ENCODE measurements at places on chromosomes 1 and 21. TPM values are rescaled to one million over a fixed set of nuclear protein-coding genes. Genes with fewer than 3 reads are reported as not detected.

GRCh38 chr1:78040484-78041089 lies 5.2 kb upstream of the GIPC2 start:
- no peak for DNase-seq

- DNase-seq, result no peak
Measured at GRCh38 chr1:153922076-153922971, 448 bp downstream of the GATAD2B start.

GRCh38 chr1:43366179-43366578 lies 1.6 kb downstream of the ELOVL1 start:
- DNase-seq, result peak; percentile 51

Gene ST6GALNAC3
- polyA plus RNA-seq, result 5.6 TPM

Gene KRTAP19-3
- not detected for polyA plus RNA-seq

GRCh38 chr1:116226017-116226416 lies 114.8 kb downstream of the MAB21L3 start:
- DNase-seq, result no peak

DNA sequence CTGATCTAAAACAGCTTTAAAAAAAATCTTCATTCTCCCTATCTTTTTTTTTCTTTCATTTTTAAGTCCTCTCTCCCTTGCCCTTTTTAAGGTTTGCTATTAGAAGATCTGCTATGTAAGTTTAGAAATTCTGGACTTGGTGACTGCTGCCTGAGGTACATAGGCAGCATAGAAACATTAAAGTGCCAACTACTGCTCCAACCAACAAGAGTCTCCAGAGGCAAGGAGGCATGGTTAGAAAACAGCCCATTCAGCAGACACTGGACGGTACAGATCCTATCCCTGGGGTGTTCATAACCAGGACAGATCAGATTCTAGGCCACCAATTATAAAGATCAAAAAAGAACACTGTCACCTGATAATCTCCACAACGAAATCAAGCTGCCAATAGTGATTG lies 36.6 kb downstream of the GPR3 start:
- DNase-seq, result no peak

Gene FLVCR1
- polyA plus RNA-seq, result 3.5 TPM

DNA sequence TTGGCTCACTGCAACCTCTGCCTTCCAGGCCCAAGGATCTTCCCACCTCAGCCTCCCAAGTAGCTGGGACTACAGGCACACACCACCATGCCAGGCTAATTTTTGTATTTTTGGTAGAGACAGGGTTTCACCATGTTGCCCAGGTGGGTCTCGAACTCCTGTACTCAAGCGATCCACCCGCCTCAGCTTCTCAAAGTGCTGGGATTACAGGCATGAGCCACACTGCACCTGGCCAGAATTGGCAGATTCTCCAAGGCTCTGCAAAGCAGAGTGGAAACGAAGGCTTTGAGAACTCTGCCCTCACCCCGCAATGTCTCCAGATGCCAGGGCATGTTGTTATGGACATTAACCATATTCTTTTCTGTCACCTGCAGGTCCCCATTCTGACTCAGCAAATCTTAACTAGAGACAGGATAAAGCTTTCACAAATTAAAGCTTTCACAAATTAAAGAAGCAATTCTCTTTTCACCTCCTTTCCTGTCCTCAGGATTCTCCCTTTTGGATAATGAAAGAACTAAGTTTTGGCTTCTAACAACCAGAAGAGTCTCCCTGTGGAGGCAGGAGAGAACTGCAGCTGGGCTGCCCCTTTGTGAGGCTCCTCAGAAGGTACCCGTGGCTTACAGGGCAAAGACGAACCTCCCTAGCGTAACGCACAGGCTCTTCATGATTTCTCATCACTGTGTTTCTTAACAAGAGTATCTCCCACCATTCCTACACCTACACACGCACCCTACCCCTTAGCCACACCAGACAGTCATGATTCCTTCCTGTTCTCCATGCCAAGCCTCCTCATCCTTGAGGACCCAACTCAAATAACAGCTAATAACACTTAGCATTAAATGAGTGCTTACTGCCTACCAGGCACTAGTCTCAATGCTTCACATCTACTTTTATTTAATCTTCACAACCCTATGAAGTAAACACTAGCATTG lies 29.8 kb downstream of the GPA33 start:
- DNase-seq, result no peak

Gene S100A2
- polyA plus RNA-seq, result 0.48 TPM

Gene TSPEAR
- not detected for polyA plus RNA-seq

- no peak for DNase-seq
Measured at GRCh38 chr1:63617450-63617849, 24.2 kb downstream of the PGM1 start.

DNA sequence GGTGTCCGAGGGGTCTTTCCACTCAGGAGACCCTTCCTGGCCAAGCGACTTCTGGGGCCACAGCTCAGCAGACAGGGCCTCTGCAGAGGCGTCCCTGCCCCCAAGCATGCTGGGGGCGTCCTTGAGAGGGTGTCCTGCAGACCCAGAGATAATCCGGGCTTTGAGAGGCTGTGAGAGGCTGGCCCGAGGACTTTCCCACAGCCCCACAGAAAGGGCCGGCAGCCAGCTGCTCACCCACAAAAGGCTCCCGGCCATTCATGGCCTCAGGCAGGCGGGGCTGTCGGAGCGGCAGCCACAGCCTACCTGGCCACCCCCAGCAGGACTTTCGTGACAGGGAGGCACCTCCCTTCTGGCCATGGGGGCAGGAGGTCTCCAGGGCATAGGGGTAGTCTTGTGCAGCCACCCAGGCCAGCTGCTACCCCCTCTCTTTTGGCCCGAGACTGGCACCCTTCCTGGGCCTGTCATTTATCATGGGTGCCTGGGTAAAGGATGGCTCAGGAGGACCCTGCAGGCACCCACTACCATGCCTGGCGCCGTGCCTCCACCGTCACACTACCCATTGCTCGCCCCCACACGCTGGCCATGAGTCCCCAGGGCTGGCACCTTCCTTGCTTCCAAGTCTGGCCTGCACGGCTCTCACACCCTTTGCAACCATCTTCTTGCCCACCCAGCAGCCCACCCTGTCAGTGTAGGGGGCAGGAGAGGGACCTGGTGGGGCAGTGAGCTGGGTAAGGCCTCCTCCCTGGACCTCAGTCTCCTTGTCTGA lies 11.1 kb upstream of the TNFRSF14 start:
- peak; percentile 65 for DNase-seq

Gene CYP4X1
- polyA plus RNA-seq, result 1.4 TPM

DNA sequence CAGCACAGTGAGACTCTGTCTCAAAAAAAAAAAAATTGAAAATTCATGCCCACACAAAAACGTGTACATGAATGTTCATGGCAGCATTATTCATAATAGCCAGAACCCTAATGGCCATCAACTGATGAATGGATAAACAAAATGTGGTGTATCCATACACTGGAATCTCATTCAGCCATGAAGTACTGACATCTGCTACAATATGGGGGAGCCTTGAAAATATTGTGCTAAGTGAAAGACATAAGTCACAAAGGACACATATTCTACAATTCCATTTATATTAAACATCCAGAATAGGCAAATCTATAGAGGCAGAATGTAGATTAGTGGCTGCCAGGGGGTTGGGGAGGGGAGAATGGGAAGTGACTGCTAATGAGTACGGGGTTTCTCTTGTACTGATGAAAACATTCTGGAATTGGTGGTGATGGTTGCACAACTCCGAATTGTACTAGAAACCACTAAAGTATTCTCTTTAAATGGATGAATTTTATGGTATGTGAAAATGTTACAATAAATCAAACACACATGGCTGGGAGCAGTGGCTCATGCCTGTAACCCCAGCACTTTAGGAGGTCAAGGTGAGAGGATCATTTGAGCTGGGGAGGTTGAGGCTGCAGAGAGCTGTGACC lies 33.0 kb upstream of the KCNN3 start:
- no peak for DNase-seq

Gene CFHR5
- polyA plus RNA-seq, result not detected

Gene C1orf94
- not detected for polyA plus RNA-seq

DNA sequence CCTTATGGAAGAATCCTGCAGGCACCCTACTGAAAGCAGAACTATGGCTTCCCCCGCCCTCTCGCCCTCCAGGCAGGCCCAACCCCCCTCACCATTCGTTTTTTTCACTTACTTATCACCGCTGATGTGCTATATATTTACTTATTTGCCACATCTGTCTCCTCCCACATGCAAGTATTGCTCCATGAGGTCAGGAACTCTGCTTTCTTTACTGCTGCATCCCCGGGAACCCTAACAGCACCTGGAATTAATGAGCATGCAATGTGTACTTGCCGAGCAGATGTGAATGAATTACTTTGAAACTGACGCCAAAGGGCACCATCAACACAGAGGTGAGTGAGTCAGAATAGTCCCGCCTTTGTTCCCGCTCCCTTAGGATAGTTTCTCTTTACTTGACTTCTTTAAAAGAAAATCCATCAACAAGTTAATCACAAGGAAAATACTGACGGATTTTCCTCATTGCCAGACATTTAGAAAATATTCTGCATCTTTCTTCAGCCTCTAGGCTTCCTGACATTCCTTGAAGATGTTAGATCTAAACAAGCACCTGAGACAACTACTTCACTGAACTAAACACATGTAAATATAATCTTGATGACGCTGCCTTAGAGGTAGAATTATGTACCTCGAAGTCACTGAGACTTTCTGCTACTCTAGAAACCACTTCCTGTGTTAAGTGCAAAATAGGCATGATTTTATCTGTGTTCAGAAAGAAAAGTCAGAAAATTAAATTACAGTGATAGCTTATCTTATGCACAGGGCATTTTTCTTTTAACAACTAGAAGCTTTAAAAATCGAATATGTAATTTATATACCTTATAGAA lies 17.5 kb upstream of the RAB4A start:
- no peak for DNase-seq

DNA sequence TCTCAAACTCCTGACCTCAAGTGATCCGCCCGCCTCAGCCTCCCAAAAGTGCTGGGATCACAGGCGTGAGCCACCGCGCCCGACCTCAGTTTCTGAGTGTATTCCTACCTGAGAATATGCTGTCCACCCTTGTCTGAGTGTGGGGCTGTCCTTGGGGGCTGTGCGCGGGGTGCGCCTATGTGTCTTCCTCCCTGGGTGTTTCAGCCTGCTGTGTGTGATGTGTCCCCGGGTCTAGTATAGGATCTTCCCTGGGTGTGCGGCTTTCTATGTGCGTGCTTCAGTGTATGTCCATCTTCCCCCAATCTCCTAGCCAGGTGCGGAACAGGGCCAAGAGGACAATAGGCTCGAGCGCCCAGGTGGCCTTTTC lies 8.3 kb upstream of the ID3 start:
- no peak for DNase-seq

Gene HMGCS2
- 0.30 TPM for polyA plus RNA-seq

Gene SPRR2B
- not detected for polyA plus RNA-seq

Gene KIF14
- polyA plus RNA-seq, result 0.33 TPM

Gene BNIPL
- polyA plus RNA-seq, result 0.05 TPM

DNA sequence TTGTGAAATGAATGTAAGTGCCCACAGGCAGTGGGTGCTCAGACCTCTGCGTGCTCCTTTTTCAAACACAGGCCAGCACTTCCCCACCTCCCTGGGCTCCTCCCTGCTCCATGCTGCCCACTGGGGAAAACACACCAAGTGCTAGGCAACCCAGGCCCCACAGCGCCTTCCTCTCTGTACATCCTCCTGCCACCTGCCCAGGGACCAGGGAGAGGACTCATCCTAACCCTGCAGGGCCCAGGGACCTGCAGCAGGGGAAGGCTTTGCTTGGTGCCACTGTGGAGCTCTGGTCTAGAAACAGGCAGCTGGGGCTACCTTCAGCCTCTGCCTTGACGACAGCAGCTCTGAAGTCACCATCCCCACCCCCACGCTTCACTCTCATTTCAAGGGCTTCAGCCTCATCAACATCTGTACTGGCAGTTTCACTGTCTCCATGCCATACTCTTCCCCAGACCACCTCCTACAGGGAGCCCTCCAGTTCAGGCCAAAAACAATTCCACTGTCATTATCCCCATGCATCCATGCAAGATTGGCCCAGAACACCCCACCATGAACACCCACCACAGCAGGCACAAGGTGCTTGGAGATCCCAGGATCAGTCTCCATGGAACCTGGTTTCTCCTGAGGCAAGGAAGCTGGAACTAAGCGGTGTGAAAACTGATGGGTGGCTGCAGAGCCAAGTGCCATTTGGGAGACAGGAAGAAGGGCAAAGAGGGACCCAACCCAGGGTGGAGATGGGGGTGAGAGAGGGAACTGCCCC lies 1.1 kb downstream of the IGSF8 start:
- no peak for DNase-seq

DNA sequence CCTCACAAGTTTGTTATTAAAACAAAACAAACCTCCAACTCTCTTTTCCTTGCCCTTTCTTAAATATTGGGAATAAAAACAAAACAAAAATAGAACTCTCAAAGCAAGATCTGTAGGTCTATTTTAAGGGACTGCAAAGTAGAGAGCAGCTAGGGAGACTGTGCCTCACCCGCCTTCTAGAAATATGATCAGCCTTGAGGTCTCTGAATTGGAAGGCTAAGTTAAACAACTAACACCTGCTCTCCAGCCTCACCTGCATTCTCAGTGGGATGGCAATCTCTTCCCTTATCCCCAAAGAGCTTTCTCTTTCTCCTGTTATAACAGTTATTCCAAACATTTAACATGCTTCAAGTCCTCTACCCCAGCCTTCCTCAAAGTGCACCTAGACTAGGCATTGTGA lies 75.5 kb upstream of the TNR start:
- DNase-seq, result no peak

GRCh38 chr1:82048596-82048995 lies 247.9 kb downstream of the ADGRL2 start:
- no peak for DNase-seq

- no peak for DNase-seq
Measured at GRCh38 chr1:240107058-240107684, 15.5 kb downstream of the FMN2 start.

DNA sequence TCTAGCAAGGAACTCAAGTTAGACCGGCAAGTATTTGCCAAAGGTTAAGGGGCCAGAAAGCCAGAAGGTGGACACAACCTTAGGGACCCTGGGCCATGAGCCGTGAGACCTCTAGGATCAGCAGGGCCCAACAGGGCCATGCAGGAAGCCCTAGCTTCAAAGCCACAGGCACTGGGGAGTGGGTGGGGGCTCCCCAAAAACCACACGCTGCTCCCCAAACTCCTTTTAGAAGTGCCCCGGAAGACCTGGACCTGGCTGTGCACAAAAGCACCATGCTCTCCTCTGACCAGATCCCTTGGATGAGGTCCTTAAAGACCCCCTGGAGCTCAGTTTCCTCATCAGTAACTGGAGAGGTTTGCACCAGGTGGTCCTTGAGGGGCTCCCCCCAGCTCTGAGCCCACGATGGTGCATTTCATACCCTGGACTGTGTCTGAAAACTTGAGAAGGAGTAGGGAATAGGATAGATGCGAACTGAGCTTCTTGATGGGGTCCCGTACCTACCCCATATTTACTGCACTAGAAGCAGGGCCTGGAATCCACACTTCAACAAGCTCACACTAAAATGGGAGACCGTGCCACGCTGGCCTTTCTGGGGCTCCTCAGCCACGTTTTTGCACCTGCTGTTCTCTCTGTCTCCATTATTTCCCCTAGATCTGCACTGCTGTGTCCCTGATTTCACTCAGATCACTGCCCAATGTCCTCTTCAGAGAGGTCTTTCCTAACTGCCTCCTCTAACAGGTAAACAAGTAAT lies 40.6 kb upstream of the LBR start:
- DNase-seq, result no peak
